ENCODE measurements at places on chromosomes 11 and 22. TPM values are rescaled to one million over a fixed set of nuclear protein-coding genes. Genes with fewer than 3 reads are reported as not detected.
A peak's percentile ranks its signal among the peaks of the same experiment; 100 is the strongest.

DNA sequence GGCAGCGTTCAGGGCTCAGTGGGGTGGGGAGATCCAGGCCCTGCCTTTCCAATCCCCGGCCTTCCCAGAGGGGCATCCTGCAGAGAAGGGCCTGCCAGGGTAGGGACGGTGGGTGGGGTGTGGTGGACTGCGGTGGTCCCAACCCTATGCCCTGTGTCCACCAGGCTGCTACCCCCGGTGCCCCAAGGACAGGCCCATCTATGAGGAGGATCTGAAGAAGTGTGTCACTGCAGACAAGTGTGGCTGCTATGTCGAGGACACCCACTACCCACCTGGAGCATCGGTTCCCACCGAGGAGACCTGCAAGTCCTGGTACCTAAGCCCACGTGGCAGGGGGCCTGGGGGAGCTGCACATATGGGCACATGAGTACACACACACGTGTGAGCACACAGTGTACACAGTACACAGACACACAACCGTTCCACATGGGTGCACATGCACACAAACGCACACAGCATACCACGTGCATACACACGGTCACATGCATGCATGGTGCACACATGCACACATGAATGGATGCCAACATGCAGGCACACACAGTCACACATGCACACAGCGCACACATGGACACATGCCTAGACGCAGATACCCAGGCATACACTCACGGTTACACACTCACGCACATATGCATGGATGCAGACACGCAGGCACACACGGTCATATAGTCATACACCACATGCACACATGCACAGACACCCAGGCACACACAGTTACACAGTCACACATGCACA, 16.1 kb downstream of the MUC2 start:
- DNase-seq: no peak

GRCh38 chr11:114057147-114057546, 2.4 kb upstream of the ZBTB16 start:
- no peak for DNase-seq

DNA sequence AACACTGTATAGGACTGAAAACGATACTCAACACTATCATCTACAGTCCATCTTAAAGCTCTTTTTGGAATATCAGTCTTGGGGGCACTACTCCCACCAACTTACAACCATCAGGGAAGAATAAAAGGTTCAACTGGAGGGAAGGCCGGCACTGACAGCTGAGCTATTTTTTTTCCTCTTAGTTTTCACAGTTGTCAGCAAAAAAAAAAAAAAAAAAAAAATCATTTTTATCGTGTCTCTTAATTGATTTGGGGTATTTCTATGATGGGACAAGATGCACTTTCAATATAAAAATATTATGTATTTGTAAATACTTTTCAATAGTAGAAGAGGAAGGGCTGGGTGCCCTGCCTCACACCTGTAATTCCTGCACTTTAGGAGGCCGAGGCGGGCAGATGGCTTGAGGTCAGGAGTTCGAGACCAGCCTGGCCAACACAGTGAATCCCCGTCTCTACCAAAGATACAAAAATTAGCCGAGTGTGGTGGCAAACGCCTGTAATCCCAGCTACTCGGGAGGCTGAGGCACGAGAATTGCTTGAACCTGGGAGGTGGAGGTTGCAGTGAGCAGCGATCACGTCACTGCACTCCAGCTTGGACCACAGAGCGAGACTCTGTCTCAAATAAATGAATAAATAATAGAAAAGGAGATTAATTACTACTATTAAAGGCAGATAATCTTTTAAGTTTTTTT, 1.5 kb downstream of the KIF18A start:
- no peak for DNase-seq

DNA sequence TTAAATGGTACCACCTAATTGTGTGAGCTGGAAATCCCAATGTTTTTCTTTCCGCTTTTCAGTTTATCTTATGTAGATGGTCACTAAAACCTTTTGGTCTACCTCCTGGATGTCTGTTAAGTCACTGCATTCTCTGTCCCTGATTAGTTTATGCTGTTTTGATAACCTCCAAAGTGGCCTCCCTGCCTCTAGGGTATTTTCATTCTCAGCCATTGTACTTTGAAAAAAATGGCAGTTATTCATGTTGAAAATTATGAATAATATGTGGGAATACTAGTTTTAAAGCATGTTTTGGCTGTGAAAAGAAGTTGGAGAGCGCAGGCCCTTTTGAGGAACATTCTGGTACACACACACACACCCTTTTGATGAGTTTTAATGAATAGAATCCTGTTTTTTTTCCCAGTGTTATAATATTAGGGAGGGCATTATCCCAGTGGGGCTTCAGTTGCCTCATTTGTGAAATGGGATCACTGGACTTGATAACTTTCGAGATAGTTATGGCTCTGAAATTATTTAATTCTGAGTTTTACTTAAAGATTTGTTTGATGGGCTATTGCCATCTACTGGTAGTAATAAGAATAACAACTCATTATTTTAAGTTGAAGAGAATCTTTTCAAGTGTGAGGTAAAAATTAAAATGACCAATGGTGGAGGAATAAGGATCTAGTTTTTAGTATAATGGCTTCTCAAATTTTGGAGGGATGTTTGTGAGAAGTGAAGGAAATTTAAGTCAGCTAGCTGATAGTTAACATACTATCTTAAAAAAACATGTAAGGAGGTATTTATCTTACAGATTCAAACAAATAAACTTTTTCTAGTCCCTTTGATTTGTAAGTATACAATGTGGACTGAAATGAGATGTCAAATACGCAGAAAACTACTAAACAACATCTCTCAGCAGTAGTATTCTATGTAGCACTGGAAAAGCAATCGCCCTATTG, 3.9 kb downstream of the FDX1 start:
- peak; percentile 49 for DNase-seq

DNA sequence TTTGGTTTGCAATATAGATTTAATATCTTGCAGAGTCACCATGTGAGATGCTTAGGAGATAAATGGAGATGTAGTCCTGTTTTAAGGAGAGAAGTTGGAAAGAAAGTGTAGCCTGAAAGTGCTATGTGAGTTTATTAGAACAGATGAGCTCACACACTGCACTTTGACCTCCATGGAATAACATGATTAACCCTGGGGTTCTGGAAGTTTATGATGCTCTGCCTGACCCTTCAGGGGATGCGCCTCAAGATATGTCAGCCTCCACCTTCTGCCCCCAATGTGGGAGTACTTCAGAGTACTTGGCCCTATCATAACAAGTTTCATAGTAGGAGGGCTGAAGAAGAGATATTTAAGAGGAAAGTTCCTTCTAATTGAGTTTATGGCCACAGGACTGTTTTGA, 23.3 kb upstream of the TRIM21 start:
- no peak for DNase-seq

Gene ST14
- total RNA-seq: 0.35 TPM

Gene DRD4
- total RNA-seq: 0.22 TPM

Gene APLNR
- total RNA-seq: 43.2 TPM

Gene SAA4
- total RNA-seq: not detected

Gene ETS1
- total RNA-seq: 35.3 TPM

All from muscle of leg (tissue), 16 donors.